ENCODE measurements at places on chromosomes 6 and 20. TPM values are rescaled to one million over a fixed set of nuclear protein-coding genes. Genes with fewer than 3 reads are reported as not detected.

GRCh38 chr6:53014063-53014462 lies 19.0 kb upstream of the GSTA4 start:
- no peak for DNase-seq
- no peaks in the 10 kb centered on the region for H3K4me1 ChIP-seq
- peaks cover 48% of the 10 kb centered on the region for H3K36me3 ChIP-seq
- H3K27me3 ChIP-seq = no peaks in the 10 kb centered on the region
- no peak overlapping the region for H3K4me3 ChIP-seq

- H3K27ac ChIP-seq = no peak overlapping the region
- H3K36me3 ChIP-seq = no peaks in the 10 kb centered on the region
- no peak overlapping the region for H3K4me3 ChIP-seq
Observed at GRCh38 chr20:24002896-24003295, 14.3 kb upstream of the GGTLC1 start.

The AAR2 gene
- 29.4 TPM for total RNA-seq

DNA sequence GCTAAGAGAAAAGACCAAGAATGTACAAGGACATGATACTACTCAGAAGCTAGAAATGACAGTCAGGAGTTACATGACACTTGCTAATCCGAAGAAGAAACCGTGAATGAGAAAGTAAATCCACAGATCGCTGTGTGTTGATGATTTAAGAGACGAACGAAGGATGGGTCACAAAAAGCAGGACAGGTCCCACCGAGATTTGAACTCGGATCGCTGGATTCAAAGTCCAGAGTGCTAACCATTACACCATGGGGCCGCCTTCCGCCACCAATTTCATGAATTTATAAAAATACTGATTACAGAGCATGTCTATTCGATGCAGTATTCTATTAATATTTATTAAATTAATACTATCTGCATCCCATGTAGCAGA lies 54.0 kb upstream of the BTN3A2 start:
- H3K36me3 ChIP-seq = no peaks in the 10 kb centered on the region
- H3K4me1 ChIP-seq = no peaks in the 10 kb centered on the region
- no peaks in the 10 kb centered on the region for H3K27me3 ChIP-seq
- no peak overlapping the region for H3K4me3 ChIP-seq
- no peak for DNase-seq
- H3K27ac ChIP-seq = no peak overlapping the region

DNA sequence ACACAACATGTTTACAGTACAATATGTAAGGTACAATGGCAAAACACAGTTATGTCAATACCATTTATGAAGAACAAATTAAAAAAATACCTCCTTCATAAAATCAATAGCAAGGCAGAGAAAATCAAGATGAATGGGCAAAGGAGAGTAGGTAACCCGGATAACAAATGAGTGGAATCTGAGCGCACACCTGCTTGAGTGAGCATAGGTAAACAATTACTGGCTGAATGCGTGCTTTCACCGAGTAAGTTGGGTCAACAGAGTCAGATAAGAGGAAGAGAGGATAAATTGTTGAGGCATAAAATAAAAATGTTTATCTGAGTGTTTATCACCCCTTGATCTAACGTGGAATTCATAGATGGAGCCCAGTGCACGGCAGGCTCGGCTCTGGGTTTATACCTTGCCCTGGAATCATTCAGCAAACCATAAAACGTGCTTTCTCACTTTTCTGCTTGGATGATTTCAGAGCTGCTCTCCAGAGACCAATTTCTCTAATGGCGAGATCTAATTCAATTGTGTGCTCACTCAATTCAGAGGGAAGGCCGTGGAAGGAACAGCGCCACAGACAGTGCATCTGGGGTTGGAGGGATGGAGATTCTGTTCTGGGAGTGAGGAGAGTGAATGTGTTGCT lies 224.8 kb upstream of the MAP3K7 start:
- no peaks in the 10 kb centered on the region for H3K4me1 ChIP-seq
- no peak overlapping the region for H3K4me3 ChIP-seq
- DNase-seq = no peak
- no peaks in the 10 kb centered on the region for H3K36me3 ChIP-seq
- H3K27ac ChIP-seq = no peak overlapping the region
- no peaks in the 10 kb centered on the region for H3K27me3 ChIP-seq

The RPS21 gene
- 350 TPM for total RNA-seq

- DNase-seq = peak; percentile 21
- peaks cover 38% of the 10 kb centered on the region for H3K4me1 ChIP-seq
- H3K27ac ChIP-seq = no peak overlapping the region
Observed at GRCh38 chr6:170243386-170243785, 47.5 kb downstream of the DLL1 start.

- no peak for DNase-seq
- H3K36me3 ChIP-seq = no peaks in the 10 kb centered on the region
- no peak overlapping the region for H3K27ac ChIP-seq
- no peaks in the 10 kb centered on the region for H3K27me3 ChIP-seq
- H3K4me3 ChIP-seq = no peak overlapping the region
- H3K4me1 ChIP-seq = no peaks in the 10 kb centered on the region
Observed at GRCh38 chr6:186340-186965, 105.8 kb upstream of the DUSP22 start.

- no peak overlapping the region for H3K4me3 ChIP-seq
- DNase-seq = no peak
- no peaks in the 10 kb centered on the region for H3K4me1 ChIP-seq
- H3K36me3 ChIP-seq = no peaks in the 10 kb centered on the region
Observed at GRCh38 chr6:37956711-37957275, 137.3 kb downstream of the ZFAND3 start.

The MOCS1 gene
- 11.6 TPM for total RNA-seq

DNA sequence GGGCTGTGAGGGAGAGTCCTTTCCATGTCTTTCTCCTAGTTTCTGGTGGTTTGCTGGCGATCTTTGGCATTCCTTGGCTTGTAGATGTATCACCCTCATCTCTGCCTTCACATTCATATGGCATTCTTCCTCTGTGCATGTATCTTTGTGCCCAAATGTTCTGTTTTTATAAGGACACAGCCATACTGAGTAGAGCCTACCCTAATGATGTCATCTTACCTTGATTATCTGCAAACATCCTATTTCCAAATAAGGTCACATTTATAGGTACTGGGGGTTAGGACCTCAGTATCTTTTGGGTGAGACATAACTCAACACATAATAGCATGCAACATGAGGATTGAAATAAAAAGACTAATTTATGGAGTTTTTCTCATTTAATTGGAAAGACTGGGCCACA lies 5.5 kb downstream of the SH3BGRL2 start:
- DNase-seq = no peak
- H3K27me3 ChIP-seq = no peaks in the 10 kb centered on the region
- peaks cover 5% of the 10 kb centered on the region for H3K4me1 ChIP-seq
- H3K4me3 ChIP-seq = no peak overlapping the region

DNA sequence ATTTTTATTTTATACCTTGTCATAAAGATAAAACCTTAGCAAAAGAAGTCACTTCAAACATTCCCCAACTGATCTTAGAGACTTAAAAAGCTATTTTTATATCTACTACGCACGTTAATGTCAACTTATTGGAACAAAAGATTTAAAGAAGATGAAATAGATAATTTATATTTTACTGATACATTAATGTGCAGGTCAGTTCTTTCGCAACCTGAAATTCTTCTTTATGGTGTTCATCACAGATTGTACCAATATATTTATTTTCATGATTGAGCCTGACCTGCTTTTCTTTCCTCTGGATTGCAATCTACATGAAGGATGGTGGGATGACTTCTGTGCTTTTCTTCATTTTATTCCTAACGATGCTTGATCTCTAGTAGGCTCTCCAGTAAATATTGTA lies 596.3 kb downstream of the PHF3 start:
- no peak for DNase-seq
- H3K4me1 ChIP-seq = no peaks in the 10 kb centered on the region
- no peak overlapping the region for H3K27ac ChIP-seq
- no peaks in the 10 kb centered on the region for H3K27me3 ChIP-seq
- H3K4me3 ChIP-seq = no peak overlapping the region

The PHF20 gene
- 35.8 TPM for total RNA-seq

- H3K36me3 ChIP-seq = no peaks in the 10 kb centered on the region
- H3K4me1 ChIP-seq = no peaks in the 10 kb centered on the region
- no peaks in the 10 kb centered on the region for H3K27me3 ChIP-seq
- no peak overlapping the region for H3K27ac ChIP-seq
- H3K4me3 ChIP-seq = no peak overlapping the region
Observed at GRCh38 chr6:75802366-75802765, 53.3 kb downstream of the MYO6 start.

The CCDC170 gene
- total RNA-seq = 3.2 TPM

GRCh38 chr6:151592449-151593159 lies 98.8 kb downstream of the CCDC170 start:
- no peak for DNase-seq
- H3K4me1 ChIP-seq = no peaks in the 10 kb centered on the region
- no peak overlapping the region for H3K27ac ChIP-seq
- no peak overlapping the region for H3K4me3 ChIP-seq
- no peaks in the 10 kb centered on the region for H3K27me3 ChIP-seq
- H3K36me3 ChIP-seq = no peaks in the 10 kb centered on the region

The AIF1 gene
- 35.5 TPM for total RNA-seq
